ENCODE measurements at places on chromosomes 2 and 18.

- no peak for DNase-seq
Observed at GRCh38 chr2:153645599-153645998, 167.0 kb upstream of the RPRM start.

DNA sequence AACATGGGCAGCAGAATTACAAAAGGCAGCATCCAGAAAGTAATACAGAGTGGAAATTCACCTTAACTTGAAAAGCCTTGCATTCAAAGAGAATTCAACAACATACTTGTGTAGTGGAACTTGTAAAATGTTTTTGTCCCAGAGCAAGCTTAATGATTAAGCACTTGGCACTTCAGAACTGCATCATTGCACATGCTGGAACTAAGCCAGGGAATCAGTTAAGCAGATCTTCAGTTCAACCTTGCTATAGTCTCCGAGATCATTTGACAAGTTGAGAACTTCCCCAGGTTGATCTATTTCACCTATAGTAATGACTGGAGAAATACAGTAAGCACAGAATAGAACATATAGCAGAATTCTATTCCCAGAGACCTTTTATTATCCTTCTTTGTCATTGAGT, 1337.2 kb upstream of the NXPH2 start:
- DNase-seq = no peak

GRCh38 chr2:42132191-42132965, 36.8 kb upstream of the EML4 start:
- DNase-seq = no peak

DNA sequence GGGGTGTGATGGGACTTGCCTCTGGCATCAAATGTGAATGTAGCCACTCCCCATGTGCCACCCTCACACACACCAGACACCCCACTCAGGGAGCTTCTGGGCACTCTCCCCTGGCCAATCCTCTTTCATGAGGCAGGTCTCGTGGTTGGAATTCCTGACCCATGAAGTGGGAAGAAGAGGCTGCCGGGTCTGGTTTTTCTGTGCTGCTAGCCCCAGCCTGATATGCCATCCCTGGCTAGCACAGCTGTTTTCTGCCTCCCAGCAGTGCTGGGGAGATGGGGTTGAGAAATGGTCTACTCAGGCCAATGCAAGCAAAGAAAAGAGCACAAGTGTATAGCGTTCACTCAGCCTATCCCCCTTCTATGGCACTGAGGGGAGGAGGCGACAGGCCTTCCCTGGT, 1.2 kb upstream of the C2orf72 start:
- DNase-seq = no peak

DNA sequence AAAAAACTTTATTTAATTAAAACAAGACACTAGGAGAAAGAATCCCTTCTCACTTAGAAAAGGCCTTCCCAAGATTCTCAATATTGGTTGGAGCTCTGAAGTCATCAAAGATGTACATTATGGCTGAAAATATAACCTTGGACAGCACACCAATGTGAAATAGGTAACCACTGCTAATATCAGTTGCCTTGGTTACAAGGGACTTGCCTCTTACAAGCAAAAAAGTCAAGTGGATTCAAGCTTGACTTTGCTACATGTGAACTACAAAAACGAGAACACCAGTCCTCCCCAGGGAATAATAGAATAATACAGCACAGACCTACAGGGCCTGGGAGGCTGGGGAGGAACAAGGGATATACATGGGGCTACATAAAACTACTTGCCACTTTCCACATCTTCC, 46.1 kb downstream of the NABP1 start:
- DNase-seq = no peak

DNA sequence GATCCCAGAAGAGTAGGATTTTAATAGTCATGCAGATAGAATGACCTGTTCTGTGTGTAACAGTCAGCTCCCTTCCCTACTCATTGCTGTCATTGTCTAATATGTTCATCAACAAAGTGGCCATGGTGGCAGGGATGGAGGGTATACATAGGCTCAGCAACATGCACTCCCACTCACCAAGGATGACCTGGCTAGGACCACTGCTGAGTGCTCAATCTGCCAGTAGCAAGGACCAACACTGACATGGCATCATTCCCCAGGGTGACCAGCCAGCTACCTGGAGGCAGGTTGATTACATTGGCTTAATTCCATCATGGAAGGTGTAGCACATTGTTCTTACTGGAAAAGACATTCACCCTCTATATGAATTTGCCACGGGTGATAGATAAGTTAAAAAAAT, 401.7 kb upstream of the CELF4 start:
- no peak for DNase-seq

DNA sequence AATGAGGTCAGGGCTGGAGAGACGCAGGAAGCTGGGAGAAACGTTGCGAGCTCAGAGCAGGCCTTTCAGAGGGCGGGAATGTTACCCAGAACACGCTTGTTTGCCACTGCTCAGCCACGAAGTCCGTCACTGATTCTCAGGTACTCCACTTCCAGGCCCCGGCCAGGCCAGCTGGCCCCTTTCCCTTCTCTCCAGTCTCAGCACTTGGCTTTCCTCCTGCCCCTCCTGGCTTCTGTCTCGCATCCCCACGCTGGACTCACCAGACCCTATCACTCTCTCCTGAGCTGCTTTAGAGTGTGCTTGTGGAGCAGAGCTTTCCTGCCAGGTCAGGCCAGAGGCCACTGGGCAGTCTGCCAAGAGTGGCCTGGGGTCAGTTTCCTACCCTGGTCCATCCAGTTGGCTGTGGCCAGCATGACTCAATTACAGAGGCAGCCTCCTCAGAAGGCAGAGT, 151.4 kb downstream of the TWIST2 start:
- DNase-seq = no peak

DNA sequence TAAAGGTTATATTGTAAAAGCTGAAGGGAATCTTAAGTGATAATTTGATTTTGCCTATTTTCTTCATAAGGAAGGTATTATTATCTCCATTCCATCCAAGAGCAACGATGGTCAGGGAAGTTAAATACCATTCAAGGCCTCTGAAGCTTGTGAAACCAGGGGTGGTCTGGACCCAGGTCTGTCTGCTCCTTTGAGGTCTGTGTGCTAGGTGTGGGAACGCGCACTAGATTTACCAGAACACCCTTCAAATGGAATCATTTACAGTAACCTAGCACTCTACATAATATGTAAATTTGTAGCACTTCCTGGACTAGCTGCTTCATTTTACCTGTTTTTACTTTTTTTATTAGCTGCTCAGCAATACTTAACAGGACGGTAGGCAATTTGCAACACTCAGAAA, 6.4 kb upstream of the TRIB2 start:
- no peak for DNase-seq

DNA sequence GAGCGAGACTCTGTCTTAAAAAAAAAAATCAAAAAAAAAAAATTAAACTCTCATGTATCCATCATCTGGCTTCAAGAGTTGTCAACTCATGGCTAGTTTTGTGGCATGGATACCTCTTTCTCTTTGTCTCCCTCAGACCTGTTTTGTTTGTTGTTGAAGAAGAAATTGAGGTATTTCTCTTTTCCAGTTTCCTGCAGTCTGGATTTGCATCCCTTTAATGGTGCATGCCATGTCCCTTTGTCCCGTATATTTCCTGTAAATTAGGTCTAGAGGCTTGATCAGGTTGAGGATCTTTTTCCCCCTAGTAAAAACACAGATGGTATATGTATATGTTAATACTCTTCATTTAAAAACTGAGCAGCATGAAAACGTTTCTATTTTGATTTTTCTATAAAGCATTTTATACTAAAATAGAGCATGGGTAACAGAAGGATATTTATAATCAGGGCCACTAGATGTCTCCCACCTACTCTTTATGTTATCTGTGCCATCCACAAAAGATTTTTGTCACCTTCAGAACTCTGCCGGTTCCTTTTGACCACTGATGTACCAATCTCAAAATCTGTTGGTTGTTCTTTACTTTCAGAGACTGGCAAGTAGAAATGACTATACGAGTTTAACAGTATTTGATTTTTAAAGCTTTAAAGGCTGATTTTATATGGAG, 80.1 kb downstream of the GALNT1 start:
- no peak for DNase-seq

GRCh38 chr2:5125017-5125730, 567.0 kb upstream of the SOX11 start:
- no peak for DNase-seq

- DNase-seq = no peak
Observed at GRCh38 chr18:61080954-61081528, 252.2 kb upstream of the CDH20 start.

DNA sequence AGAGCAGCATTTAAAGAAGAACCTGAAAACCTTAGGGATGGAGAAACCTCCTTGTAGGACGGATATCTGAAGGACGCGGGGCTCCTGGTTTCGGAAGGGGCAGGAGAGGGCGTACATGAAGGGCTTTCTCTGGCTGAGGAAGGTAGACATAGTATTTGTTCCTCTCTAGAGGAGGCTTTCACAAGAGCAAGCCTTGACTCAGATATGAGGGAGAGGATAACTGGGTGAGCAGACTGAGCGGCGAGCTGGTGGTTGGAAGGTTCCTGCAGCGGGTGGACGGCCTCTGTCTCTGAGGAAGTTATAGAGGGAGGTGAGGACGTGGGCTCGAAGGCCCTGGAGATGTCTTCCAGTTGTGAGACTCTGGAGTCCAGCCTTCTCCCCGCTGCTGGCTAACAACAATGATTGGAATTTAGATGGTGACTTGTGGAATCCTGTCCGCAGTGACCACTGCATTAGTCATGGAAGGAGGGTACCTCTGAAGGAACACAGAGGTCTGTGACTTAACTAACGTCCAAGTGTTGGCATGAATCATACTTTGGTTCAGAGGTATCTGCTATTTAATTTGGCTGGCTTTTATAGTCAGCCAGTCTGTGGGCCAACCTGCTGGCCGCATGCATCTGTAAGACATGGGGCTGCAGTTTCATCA, 80.9 kb downstream of the ASAP2 start:
- no peak for DNase-seq

DNA sequence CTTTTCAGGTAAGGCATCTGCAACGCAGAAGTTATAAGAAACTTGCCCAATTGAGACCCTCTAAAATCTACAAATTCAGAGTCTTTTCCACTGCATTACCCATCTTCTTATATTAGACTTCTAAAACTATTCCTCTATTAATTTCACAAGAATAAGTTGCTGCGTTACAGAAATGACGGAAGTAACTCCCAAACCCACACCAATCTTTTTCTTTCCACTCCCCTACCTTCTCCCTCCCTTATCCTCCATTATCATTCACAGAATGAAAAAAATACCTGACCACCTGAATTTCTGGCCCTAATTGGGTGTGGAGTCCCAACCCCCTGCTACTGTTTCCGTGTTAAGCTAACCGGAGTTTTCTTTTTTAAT, 689 bp downstream of the RPRD1A start:
- no peak for DNase-seq

GRCh38 chr2:50777954-50778353, 254.0 kb downstream of the NRXN1 start:
- DNase-seq = no peak

DNA sequence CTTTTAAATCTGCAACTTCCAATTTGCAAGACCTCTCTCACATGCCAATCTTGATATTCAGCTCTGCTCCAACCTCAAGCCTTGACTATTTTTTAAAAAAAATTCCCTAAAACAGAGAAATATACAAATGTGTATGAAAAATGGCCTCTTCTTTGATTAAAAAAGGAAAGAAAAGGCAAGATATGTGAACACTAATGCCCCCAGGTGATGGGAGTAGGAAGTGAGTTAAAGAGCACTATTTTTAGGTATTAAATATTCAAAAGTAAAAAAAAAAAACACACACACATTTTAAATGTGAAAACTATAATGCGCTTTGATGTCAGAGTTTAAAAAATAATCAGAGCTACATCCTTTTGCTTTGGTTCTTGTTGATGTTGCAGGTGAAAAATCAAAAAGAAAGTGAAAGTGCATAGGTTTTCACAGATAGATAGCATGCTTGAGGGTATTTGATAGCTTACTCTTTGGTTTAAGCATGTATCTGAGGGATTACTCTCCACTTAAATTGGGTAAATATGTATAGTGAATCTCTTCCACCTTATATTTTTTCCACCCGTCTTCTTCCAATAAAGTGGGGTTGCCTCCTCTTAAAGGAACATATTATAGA, 406.0 kb upstream of the POU3F3 start:
- DNase-seq = no peak

DNA sequence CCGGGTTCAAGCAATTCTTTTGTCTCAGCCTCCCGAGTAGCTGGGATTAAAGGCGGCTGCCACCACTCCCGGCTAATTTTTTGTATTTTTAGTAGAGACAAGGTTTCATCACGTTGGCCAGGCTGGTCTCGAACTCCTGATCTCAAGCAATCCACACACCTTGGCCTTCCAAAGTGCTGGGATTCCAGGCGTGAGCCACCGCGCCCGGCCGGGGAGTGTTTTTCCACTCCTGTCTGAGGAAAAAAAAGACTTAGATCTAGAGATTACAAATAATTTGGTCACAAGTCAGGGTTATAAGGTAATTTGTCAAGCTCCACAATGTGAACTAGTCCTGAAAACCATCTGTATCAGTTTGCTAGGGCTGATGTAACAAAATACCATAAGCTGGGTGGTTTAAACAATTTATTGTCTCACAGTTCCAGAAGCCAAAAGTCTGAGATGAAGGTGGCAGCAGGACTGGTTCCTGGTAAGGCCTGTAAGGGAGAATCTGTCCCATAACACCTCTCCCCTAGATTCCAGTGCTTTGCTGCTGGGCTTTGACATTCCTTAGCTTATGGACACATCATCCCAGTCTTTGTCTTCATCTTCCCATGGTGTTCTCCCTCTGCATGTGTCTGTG, 40.7 kb upstream of the SP3 start:
- no peak for DNase-seq

GRCh38 chr2:43259512-43259911, 33.1 kb upstream of the ZFP36L2 start:
- DNase-seq = no peak

GRCh38 chr18:11296946-11297345, 147.6 kb upstream of the PIEZO2 start:
- no peak for DNase-seq

- DNase-seq = no peak
Observed at GRCh38 chr2:19362755-19363473, 4.5 kb upstream of the OSR1 start.

DNA sequence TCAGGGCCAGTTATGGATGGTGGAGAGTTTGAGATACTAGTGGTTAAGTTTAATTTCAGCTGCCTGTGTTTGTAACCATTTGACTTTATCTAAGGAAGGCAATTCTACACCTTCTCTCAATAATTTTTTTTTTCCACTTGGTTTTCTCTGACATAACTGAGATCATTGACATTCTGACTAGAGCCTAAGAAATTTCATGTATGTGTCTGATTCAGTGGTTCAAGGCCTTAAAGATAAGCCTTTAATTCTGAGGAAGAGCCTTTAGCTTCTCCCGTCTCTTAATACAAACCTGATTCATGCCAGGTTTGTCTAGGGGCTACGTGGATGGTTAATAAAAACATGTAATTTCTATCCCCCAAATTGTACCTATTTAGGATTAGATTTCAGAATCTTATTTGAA, 971.4 kb downstream of the DPP10 start:
- no peak for DNase-seq

GRCh38 chr2:23243073-23243659, 141.8 kb upstream of the KLHL29 start:
- no peak for DNase-seq

- DNase-seq = no peak
Observed at GRCh38 chr2:210991107-210991506, 434.7 kb downstream of the CPS1 start.
